ENCODE measurements at places on chromosomes 12 and 14. TPM values are rescaled to one million over a fixed set of nuclear protein-coding genes. Genes with fewer than 3 reads are reported as not detected.

- peak; percentile 71 for DNase-seq
Measured at GRCh38 chr14:49879646-49880204, 13.2 kb upstream of the ARF6 start.

DNA sequence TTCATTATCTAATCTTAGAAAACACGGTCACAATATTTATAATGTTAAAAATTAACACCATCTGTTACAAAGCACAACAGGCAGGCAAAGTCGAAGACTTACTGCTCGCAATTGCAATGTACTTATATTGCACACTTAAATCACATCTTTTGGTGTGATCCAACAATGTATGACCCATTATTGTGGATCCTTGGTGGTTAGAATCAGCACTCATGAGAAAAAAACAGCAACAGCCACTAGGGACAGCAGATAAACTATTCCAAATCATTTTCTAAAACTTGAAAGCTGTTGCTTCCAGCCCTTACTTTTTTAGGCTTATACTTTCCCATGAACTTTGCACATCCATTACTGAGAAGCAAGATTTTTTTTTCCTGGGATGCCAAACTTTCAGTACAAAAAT lies 20.4 kb downstream of the COX16 start:
- no peak for DNase-seq

- DNase-seq: no peak
Measured at GRCh38 chr14:72625689-72626088, 268.2 kb downstream of the DPF3 start.

DNA sequence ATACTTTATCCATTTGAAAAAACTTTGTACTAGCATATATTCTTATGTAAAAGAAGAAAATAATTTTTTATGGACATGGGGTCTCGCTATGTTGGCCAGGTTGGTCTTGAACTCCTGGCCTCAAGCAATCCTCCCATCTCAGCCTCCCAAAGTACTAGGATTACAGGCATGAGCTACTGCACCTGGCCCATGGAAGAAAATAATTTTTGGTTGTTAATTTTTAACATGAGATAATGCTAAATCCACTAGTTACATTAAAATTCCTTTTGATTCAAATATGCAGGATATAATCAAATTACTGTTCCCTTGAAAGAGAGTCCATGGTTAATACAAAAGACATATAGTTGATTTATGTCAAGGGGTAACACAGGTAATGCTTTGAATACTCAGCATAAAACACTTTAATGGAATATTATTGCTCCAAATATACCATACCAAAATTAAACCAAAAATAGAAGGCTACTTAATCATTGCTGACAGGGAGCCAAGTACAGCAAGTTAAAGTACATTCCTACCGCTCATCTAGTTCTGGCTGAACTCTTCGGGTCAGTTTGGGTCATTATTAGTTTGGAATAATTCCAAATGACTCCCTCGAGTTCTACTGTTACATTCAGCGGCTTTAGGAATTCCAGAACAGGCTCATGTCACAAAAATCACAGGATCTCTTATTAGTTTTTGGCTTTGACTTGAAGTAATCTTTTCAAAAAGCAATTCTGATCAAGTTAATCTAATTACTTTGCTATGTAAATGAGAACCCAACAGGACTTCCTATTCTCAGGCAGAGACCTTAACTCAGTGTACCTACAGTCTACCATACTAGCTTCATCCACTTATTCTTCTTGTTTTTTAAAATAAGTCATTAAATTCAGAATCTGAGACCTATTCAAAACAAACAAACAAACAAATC lies 6.1 kb downstream of the SOS2 start:
- peak; percentile 91 for DNase-seq

DNA sequence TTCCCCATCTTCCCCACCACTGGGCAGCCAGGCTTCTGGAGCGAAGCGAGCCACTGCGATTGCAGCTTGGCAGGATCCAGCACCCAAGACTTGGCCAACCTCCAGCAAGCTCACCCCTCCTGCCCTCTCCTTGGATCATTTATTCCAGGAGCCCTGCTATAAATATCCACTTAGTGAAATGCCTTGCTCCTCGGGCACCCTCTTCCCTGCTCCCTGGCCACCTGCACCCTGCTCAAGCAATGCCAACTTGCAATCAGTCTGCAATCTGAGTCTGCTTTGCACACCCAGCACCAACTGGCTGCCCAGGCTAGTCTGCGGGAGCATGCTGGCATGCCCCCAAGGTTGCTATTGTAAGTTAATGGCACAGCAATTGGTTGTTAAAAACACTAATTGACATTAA lies 666.0 kb downstream of the MED13L start:
- DNase-seq: no peak

- DNase-seq: no peak
Measured at GRCh38 chr14:49584058-49584457, 2.1 kb downstream of the RPS29 start.

- DNase-seq: no peak
Measured at GRCh38 chr12:111024205-111024801, 103.9 kb upstream of the MYL2 start.

DNA sequence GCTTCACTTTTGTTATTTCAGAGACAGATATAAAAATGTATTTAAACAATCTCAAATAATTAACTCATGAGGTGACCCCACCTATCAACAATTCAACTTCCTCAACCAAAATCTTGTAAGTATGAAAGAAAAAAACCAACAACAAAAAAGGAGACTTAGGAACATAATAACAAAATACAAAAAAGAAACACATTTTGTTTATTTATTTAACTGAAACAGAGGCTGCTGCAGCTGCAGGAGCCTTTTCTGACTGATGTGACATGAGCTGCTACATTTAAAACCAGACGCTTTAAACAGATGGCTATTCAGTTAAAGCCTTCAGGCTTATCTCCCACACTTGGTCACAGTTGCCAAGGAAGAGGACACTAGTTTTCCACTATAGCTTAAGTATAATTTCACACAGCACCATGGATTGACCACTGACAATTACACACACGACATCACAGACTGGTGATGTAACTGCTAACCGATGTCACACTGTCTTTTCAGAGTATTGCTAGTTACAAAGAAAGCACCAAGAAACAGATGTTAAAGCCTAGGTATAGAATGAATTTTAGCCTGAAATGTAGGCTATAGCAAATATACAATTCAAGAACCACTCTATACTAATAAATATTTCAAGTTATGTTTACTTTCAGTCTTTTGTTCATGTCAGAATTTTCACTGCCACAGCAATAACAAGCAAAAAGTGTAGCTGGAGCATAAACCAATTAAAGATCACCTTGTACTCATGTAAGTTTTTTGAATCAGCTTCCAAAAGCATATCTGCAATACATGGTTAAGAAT lies 113.0 kb downstream of the MED13L start:
- no peak for DNase-seq

DNA sequence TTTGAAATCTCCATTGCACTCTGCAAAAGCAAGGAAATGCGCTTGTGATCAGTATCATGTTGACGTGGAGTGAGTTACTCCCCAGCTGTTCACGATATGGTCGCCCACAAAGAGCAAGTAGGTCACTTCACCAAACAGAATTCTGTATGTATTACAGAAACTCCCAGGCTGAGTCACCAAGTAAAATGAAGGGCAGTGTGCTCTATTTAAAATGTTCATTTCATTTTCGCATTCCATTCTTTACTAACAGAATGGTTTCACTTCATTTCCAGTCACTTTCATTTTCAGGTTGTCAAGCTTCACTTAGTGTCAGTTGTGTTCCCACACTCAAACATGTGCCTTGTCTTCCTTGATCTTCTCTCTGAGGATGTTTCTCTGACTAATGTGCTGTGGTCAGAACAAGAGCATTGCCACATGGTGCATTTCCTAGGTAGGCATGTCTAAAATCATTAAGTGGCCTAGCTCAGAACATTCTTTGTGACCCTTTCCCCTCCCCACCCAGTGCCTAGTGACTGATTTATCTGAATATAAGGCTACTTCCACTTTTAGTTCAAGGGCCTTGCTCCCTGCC lies 391.2 kb downstream of the RAD51B start:
- DNase-seq: peak; percentile 100

GRCh38 chr14:38040411-38040810 lies 167.3 kb upstream of the SSTR1 start:
- no peak for DNase-seq

GRCh38 chr12:56103066-56103711 lies 1.2 kb upstream of the PA2G4 start:
- no peak for DNase-seq

- DNase-seq: no peak
Measured at GRCh38 chr14:52596861-52597260, 44.2 kb downstream of the GPR137C start.

DNA sequence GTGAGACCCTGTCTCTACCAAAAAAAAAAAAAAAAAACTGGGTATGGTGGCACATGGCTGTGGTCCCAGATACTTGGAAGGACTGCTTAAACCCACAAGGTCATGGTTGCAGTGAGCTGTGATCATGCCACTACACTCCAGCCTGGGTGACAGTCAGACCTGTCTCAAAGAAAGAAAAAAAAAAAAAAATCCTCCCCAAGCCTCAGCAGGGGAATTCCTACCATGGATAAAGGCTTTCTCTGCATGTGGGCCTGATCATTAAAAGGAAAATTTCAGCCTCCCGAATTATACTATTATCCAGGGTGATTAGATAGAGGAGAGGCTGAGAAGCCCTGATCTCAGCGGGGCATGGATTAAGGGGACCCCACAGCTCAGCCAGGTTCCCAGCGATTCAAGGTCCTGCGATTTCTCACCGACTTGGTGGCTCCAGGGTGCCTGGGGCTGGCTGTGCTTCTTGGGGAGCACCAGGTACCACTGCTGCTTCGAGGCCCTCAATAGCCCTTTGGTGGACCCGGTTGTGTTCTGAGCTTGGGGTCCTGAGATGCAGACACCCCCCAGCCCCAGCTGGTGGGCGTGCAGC lies 5.6 kb downstream of the SH2B3 start:
- DNase-seq: no peak

GRCh38 chr12:58860788-58861240 lies 59.5 kb downstream of the LRIG3 start:
- no peak for DNase-seq

GRCh38 chr14:76484355-76484754 lies 108.4 kb downstream of the ESRRB start:
- no peak for DNase-seq

DNA sequence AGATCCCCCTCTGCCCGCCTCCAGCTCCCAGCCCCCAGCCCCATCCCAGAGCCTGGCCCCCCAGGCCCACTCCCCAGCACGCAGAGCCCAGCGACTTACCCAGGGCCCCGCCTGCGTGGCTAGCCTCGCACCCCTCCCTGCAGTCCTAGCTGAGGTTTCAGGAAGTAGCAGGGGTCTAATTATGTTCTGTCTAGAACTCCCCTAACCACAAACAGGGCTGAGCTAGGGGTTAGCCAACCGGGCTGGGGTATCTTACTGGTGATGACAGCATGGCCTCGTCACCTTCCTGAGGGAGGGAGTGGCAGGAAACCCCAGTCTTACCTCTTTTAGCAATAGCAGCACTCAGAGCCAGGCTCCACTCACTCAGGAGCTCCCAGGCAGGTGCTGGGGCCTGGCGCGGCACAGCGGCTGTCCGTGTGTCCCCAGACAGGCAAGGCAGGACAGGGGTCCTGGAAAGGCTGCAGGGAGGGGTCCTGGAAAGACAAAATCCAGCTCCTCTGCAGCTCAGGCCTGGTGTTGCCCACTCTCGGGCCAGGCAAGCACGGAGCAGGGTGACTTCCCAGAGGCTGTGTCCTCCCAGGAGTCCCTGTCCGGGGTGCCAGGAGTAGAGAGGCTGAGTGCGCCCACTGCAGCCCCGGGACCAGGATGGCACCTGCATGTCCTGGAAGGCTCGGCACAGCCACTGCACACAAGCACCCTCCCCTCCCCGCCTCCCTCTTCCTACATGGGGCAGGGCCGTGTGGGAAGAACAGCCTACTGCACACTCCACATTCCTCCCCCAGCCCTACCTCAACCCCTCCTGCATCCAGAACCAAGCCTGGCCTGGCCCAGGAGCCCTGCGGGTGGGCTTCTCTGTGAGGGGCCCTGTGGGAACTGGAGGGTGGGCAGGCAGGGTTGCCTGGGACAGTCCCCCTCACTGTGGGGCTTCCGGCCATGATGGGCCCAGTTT lies at the start of gene GPR132:
Gene GPR132, minus strand, starts transcription at position 151 of the 949 bp plus-strand sequence. CDS start 10,010 bp downstream, outside the sequence.
- DNase-seq: peak; percentile 30

DNA sequence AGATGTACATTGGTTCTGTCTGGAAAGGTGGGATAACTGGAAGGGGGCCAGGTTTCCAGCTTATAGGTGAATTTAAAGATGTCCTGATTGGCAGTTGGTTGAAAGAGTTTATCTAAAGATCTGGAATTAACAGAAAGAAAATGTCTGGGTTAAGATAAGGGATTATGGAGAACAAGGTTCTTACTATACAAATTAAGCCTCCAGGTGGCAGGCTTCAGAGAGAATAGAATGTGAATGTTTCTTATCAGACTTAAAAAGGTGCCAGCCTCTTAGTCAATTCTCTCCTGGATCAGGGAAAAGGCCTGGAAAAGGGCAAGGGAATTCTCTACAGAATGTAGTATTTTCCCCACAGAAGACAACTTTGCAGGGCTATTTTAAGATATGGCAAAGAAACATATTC lies 53.1 kb downstream of the CNTN1 start:
- peak; percentile 4 for DNase-seq

DNA sequence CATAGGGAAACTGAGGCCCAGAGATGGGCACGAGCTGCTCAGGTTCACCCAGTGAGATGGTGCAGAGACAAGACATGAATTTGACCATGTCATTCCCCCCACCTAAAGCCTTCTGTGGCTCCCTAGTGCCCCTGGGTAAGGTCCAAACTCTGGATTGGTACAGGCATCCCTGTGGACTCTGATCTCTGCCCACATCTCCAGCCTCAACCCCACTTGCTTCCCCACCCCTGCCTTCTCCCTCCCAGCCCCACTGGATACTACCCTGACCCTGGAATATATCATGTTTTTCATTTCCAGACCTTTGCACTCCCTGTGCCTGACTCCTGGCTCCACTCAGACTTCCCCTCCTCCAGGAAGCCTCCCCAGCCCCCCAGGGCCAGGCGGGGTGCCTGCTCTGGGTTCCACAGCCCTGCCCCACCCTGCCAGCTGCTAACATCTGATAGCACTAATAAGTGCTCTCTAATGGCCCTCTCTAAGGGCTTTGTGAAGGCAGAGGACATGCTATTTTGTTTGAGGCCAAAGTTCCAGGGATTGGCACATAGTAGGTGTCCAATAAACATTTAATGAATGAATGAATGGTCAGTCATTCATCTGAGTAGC lies 1.1 kb upstream of the SDSL start:
- no peak for DNase-seq

DNA sequence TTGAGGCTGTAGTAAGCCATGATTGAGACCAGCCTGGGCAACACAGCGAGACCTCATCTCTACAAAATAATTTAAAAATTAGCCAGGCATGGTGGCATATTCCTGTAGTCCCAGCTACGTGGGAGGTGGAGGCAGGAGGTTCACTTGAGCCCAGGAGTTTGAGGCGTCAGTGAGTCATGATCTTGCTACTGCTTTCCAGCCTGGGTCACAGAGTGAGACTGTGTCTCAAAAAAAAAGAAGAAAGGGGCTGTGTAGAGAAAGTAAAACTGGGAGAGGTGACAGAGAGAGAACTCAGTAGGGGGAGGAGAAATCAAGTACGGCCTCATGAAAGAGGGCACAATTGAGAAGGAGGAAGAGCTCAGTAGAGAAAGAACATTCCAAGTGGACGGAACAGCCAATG lies 12.4 kb downstream of the TECPR2 start:
- DNase-seq: no peak

Gene ENDOU
- not detected for total RNA-seq

Gene TMEM179
- total RNA-seq: not detected

Gene OAS3
- 7.1 TPM for total RNA-seq

Gene GPX2
- total RNA-seq: not detected

Gene P2RX7
- 0.52 TPM for total RNA-seq

Measured in renal cortical epithelial cell (primary cell).